ENCODE measurements at places on chromosomes 3 and 15.

GRCh38 chr3:105304487-105304886, 62.2 kb upstream of the ALCAM start:
- no peak for DNase-seq

DNA sequence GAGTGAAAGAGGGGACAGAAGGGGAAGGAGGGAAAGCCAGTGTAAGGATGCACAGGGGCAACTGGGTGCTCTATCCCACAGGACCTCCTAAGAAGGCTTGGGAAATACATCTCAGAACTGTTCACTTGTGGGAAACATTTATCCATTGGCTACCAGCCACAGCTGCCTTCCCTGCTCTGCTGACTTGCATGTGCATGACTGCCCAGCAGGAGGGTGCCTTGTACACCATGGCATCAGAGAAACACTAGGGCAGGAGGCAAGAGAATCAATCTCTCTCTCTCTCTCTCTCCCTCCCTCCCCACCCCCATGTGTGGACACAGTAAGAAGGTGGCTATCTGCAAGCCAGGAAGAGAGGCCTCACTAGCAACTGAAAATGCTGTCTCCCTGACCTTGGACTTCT, 62.9 kb upstream of the ZBTB38 start:
- DNase-seq: no peak

DNA sequence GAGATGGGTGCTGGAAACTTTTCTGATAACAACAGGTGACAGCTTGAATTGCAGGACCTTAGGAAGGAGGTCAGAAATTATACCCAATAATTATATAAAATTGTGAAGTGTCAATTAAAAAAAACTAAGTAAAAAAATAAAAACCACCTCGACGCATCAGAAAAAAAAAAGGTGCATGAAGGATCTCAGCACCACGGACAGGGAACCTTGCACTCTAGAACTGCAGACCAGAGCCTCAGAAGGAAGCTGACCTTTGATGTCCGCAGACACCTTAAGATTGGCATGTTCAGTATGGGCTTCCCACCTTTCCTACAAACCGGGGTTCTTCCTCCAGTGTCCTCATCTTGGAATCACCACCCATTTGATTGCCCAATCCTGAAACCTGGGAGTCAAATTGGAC, 60.9 kb downstream of the SCN10A start:
- DNase-seq: no peak

DNA sequence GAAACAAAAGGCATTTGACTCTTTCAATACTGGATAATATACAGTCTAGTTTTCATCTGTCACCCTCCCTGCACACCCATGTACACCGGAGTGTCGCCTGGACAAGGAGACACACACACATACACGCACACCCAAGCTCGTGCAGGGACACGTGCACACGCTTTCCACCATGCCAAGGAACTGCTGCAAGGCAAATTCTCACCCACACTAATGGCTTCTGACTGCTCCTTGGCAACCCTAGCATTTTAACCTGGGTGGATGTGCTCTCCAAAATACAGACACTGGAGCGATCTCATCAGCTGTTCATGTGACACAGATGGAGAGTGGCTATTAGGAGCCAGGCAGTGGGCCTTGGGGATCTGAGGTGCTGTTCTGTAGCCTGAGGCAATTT, 61.6 kb downstream of the MEIS2 start:
- no peak for DNase-seq

- no peak for DNase-seq
Measured at GRCh38 chr3:144466540-144466939, 494.9 kb downstream of the DIPK2A start.
